ENCODE measurements at places on chromosomes 6 and 20.

DNA sequence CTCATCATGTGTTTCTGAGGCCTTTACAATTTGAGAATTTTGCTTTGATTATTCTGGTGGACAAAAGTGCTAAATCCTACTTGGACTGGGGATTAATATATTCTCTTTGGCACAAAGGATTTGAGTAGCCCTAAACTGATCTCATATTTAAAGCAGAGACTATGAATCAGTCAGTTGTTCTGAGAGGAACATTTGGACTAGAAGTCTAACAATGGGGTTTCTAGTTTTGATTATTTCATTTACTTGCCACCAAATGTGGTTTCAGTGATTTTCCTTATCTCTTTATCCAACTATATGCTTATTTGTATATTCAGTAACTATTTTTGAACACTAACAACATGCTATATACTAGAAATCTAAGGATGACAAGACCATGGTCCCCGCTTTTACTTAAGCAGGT is 81.4 kb downstream of the PDE10A start:
- DNase-seq: no peak

GRCh38 chr20:19486446-19486845 is 271.6 kb upstream of the RIN2 start:
- no peak for DNase-seq

DNA sequence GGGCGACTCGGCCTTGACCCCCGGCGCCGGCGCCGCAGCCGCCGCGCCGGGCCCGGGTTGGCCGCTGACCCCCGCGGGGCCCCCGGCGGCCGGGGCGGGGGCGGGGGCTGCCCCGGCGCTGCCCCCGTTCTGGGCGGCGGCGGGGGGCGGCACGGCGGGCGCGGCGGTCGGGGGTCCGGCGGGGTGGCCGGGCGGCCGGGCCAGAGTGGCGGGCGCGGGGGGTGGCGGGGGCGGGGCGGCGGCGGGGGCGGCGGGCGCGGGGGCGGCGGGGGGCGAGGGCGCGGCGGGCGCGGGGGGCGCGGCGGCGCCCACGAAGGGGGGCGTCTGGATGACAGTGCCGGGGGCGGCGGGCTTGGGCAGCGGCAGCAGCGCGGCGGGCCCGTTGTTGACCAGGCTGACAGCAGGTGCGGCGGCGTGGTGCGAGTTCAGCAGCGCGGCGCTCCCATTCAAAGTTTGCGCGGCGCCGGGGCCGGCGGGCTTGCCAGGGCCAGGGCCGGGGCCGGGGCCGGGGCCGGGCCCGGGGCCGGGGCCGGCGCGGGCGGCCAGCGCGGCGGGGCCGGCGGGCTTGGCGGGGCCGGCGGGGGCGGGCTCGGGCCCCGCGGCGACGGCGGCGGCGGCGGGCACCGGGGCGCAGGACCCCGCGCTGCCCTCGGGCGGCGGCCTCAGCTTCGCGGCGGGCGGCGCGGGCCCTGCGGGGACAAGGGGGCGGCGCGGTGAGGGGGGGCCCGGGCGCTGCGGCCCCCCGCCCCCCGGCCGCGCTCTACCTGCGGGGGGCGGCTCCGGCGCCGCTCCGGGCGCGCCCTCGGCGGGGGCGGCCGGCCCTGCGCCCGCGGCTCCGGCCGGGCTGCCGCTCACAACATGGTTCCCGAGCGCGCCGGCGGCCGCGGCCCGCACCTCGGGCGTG is 659 bp downstream of the TAF4 start:
- DNase-seq: no peak

DNA sequence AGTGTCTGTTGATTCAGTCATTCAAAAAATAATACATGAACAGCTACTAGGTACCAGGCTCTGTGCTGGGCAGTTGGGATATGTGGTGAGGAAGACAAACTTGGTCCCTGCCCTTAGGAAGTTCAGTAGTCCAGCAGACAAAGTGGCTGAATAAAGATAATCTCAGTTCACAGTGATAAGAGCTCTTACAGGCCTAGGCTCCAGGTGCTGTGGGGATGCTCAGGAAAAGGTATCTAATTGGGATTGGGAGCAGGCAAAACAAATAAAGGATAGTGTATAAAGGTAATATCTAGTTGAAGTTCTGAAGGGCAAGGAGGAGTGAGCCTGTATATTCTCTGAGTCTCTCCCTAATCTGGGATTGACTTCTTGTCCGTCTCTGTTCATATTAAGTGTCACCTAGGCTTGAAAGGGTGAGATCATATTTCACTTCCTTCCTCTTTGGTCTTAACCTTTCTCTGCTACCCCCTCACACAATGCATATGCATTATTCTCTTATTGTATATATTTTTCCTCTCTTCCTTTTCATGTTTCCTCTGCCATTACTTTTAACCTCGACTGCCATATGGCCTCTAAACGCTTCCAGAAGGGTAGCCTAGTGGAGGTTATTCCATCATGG is 13.5 kb downstream of the PTPN1 start:
- no peak for DNase-seq

- DNase-seq: no peak
These were observed 38.7 kb upstream of the PDE10A start for GRCh38 chr6:165701564-165702354.

DNA sequence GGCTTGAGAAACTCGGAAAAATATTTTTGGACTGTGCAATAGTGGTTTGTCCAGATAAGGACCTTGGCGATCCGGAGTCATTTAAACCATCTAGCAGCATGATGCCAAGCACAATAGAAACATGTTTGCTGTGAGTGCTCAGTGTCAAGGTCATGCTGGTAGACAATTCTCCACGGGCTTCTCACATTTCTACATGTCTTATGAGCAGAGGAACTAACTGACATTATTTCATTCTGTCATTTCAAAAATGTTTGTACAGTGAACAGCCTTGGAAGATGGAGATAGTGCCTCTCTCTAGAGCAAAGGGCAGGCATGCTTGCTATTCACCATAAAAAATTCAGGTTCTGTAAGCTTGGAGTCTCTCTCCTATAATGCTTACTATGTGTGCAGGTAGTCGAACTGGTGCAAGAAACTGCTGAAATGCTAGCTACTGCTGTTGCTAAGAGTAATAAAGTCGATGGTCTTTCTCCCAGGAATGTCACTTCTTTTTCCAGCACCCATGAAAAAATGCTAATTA is 25.4 kb upstream of the CCN2 start:
- no peak for DNase-seq

DNA sequence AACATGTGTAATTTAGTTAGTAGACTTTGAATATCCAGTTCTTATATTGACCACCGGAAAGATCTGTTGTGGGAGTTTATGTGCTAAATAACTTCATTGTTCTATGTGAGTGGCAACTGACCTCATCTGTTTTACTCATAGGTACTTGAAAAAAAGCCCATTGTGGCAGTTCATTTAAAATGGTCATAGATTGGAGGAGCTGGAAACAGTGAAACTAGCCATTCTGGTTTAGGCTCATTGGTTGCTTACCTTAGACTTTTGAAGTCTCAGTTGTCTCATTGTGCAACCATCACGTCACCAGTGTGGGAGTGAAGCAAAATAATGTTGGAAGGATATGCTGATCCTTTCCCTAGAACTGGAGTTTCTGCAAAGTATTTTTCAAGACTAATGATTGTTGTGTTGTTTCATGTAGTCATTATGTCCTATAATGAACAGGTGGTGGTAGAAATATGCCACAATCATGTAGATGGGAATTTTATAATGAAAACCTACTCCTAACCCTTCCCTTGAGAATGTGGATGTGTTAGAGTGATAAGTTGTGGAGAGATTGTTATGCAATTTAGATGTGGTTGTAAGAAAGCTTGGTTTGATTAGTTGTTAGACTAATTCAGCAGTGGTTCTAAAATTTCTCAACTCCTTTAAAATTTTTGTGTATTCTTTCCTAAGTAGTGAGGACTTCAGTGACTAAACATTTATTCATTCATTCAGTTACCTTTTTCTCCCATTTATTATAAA is 18.3 kb downstream of the DSP start:
- no peak for DNase-seq

- DNase-seq: no peak
These were observed 7.1 kb downstream of the CSNK2A1 start for GRCh38 chr20:536426-537010.

GRCh38 chr6:96792561-96793190 is 44.6 kb downstream of the GPR63 start:
- no peak for DNase-seq

DNA sequence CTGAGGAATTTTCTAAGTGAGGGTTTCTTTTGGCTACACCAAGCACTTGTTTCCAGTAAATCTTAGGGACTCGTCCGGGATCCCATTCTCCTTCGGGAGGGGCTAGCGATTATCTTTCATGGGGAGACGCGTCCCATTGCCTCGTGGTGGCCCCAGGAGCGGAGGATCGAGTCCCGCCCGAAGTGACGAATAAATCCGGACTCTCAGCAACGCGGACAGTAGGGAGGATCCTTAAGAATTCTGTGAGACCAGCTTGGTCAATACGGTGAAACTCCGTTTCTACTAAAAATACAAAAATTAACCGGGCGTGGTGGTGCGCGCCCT is 69.1 kb upstream of the PRSS16 start:
- DNase-seq: no peak

DNA sequence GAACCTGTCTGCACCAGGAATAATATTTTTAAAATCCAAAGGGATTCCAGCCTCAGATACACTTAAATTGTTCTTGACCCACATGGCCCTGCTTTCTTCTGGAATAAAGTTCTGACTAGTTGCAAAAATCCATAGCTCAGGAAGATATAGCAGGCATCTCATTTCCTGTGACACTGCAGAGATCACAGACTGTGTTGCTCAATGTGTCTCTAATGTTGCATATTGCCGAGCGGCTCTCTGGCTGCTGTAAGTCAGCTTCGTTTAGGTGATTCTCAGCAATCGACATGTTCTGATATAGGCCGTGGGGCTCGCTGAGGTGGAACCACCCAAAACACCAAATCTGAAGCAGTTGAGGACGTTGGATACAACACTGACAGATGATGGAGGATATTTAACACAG is 498.3 kb upstream of the AGPAT4 start:
- no peak for DNase-seq

DNA sequence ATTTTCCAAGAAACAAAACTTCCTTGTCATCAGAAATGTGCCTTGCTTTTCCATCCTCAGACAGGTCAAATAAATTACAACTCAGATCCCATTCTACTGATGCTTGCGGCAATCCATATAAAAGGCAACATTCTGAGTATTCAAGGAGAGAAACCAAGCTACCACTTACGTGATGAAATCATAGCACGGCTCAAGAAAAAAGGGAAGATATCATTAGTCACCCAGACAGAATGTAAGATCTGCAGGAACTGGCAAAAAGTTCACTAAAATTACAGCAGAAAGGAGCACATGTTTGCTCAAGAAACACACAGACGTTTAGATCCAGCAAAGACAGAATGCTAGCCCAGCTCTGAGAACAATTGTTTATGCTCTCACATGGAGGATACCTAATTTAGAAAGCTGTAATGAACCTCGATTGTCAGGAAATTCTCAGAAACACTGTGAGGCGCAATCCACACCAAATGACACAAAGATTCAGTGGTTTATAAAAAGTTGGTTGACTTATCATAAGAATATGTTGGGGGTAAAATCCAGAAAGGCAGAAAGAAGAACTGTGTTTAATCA is 304.2 kb downstream of the ADGRG6 start:
- DNase-seq: no peak

- no peak for DNase-seq
These were observed 103.4 kb upstream of the NEDD9 start for GRCh38 chr6:11335826-11336225.

DNA sequence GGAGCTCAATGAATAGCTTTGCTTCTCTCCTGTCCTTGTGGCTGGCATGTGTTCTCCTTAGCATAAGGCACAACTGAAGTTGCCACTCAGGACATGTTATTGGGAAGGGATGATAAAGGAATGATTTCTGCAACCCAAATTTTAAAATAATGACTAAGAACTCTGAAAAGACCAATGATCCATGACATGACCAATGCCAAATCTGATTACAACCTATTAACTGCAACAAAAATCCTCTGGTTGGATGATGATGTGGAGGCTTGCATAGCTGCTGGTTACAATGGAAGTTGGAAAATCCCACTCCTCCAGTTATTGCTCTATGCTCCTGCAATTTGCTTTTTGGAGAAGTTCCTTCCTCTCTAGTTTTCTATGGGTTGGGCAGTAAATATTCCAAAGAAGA is 63.4 kb upstream of the FBXL4 start:
- DNase-seq: no peak

All from WTC11 (cell line).